Heart left ventricle (tissue), 16 donors: ENCODE measurements at places on chromosomes 16 and 17.
A peak's percentile ranks its signal among the peaks of the same experiment; 100 is the strongest.

DNA sequence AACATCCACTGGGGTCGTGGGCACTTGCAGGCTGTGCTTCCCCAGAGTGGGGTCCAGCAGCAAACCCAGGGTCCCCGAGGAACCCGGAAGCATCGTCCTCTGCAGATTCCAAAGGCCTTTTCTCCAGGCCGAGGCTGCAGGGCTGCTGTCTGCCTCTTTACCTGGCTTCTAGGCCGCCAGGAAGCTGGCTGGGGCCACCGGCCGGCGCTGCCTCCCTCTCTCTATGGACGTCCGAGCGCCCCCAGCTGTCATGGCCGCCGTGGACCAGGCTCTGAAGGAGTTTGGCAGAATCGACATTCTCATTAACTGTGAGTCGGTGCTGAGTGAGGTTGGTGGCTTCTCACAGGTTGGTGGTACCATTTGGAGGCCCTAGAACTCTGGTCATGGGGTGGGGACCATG lies 5.6 kb downstream of the DECR2 start:
- H3K27me3 ChIP-seq, result no peaks in the 10 kb centered on the region
- no peak overlapping the region for H3K4me3 ChIP-seq
- H3K4me1 ChIP-seq, result no peaks in the 10 kb centered on the region
- H3K36me3 ChIP-seq, result no peaks in the 10 kb centered on the region
- DNase-seq, result no peak

- peak overlapping the region; percentile 14 for H3K27ac ChIP-seq
- DNase-seq, result no peak
- H3K4me3 ChIP-seq, result no peak overlapping the region
- no peaks in the 10 kb centered on the region for H3K36me3 ChIP-seq
- no peaks in the 10 kb centered on the region for H3K27me3 ChIP-seq
Observed at GRCh38 chr16:54280751-54281150, 5.8 kb downstream of the IRX3 start.

DNA sequence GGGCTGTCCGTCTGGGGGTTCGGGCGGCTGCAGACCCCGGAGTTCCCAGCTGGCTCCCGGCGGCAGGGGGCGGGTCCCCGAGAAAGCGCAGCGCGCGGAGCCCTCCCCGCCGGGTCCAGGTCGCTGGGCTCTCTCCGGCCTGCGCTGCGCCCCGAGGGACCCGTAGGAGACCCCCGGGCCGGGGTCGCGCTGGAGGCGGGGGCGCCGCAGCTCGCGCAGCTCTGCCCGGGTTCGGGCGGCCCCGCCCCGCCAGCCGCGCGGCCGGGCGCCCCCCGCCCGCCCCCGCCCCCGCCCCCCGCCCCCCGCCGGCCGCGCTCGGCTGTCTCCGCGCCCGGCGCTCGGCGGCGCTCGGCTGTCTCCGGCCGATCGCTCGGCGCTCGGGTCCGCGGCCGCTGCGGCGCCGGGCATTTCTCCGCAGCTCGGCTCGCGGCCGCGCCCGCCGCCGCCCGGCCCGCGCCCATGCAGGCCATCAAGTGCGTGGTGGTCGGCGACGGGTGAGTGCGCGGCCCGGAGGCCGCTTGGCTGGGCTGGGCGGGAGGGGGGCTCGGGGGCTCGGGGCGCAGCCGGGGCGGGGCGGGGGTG lies at the start of gene RAC3:
TSS of gene RAC3 (plus strand) at position 376 of the 582 bp plus-strand sequence. CDS start at position 460, 84 bp downstream.
- DNase-seq, result no peak
- H3K36me3 ChIP-seq, result peaks cover 5% of the 10 kb centered on the region
- H3K4me1 ChIP-seq, result peaks cover 34% of the 10 kb centered on the region
- H3K27ac ChIP-seq, result no peak within 1 kb of the TSS

DNA sequence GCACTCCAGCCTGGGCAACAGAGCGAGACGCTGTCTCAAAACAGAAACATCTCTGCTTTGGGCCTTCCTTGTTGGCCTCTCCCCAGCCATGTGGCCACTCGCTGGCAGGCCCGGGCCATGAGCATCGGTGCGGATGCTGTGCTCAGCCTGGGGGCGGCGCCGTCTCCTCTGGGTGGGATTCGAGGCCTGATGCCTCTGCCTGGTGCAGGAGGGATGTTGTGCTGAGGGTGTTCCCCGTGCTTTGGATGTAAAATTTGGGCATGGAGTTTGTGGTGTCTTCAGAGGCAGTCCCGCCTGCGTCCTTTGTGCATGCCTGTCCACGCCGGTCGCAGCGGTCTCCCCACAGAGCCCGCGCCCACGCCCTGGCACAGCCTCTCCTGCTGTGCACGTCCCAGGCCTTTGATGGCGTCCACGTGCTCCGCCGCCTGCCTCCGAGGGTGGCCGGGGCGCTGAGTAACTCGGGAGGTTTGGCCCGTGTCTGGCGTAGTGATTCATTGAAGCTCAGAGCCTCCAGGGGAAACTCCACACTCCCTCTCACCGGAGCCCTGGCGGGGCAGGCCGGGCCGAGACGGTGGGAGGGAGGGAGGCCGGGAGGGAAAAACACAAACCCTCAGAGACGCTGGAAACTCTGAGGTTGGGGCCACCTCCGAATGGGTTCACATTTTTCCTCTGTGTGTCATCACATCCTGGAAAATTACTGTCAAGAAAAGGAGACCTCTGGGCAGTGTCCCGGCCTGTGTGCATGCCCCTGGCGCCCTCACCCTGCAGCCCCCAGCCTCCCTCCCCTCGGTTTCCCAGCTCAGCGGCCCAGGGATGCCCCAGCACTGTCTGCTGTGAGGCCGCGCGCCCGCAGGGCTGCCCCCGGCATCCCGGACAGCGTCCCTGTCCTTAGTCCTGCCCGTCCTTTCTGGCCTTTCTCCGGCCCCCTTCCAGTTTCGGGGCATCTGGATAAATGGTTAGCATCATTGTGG lies 19.0 kb downstream of the CENPX start:
- H3K4me3 ChIP-seq, result no peak overlapping the region
- peak; percentile 61 for DNase-seq
- H3K27ac ChIP-seq, result no peak overlapping the region

- H3K4me3 ChIP-seq, result peak overlapping the region; percentile 60
- H3K27ac ChIP-seq, result peak overlapping the region; percentile 94
- peaks cover 50% of the 10 kb centered on the region for H3K4me1 ChIP-seq
- peaks cover 2% of the 10 kb centered on the region for H3K36me3 ChIP-seq
Observed at GRCh38 chr17:57988301-57989250, 522 bp upstream of the VEZF1 start.

DNA sequence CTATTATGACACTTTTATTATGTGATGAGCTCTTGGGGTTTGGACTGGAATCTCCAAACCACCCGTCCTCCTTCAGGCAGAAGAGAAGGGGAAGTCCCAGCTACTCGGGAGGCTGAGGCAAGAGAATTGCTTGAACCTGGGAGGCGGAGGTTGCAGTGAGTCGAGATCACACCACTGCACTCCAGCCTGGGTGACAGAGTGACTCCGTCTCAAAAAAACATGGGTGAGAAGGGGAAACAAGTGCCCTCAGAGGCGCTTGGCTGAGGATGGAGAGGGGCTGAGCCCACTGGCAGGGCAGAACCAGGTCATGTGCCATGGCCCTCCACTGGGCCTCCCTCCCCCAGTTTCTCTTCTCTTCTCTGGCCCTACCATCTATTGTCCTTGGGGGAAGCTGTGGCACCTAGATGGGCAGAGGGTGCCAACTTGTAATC lies 120.9 kb upstream of the SMURF2 start:
- no peak overlapping the region for H3K27ac ChIP-seq
- peaks cover 5% of the 10 kb centered on the region for H3K36me3 ChIP-seq
- DNase-seq, result no peak
- peaks cover 13% of the 10 kb centered on the region for H3K27me3 ChIP-seq
- H3K4me1 ChIP-seq, result peaks cover 23% of the 10 kb centered on the region

DNA sequence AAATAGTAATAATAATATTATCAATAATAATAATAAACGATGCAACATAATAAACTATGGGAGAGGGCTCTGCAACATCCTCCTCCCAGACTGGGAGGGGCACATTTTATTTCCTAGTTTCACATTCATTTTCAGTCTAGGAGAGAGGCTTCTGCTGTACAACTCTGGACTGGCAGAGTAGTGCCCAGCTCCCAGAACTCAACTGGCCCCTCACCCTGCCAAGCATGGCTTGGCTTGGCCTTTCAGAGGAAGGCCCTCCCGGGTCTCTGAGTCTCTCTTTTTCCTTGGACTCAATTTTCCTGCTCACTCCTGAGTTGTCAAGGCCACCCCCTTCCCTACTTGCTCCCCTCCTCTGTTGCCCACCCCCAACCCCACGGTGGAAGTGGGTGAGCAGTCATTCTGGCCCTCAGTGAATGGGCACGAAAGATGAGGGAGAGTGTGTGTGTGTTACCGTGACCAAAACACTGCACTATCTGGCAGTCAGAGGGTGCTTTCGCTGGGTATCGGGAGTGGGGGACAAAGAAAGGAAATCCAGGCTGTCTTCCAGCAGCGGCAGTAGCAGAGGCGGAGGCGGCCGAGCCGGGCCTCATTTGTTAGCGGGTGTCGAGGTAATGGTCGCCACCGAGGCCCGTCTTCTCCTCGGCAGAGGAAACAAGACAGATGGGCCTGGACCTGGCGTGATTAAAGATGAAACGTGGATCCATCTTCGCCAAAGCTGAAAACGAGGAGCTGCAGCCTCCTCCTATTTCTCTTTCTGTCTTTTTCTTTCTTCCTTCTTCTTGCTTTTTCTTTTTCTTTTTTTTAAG lies 2.3 kb downstream of the HOXB4 start:
- peak overlapping the region; percentile 52 for H3K4me3 ChIP-seq
- H3K27ac ChIP-seq, result no peak overlapping the region
- H3K36me3 ChIP-seq, result no peaks in the 10 kb centered on the region
- no peaks in the 10 kb centered on the region for H3K4me1 ChIP-seq

GRCh38 chr16:85090181-85090580 lies 22.1 kb downstream of the CIBAR2 start:
- H3K36me3 ChIP-seq, result no peaks in the 10 kb centered on the region
- H3K4me1 ChIP-seq, result peaks cover 30% of the 10 kb centered on the region
- H3K4me3 ChIP-seq, result no peak overlapping the region
- no peak overlapping the region for H3K27ac ChIP-seq
- H3K27me3 ChIP-seq, result no peaks in the 10 kb centered on the region

- DNase-seq, result no peak
- H3K36me3 ChIP-seq, result no peaks in the 10 kb centered on the region
- H3K27me3 ChIP-seq, result no peaks in the 10 kb centered on the region
- no peaks in the 10 kb centered on the region for H3K4me1 ChIP-seq
- H3K4me3 ChIP-seq, result no peak overlapping the region
Observed at GRCh38 chr17:16878084-16878483, 93.8 kb downstream of the TNFRSF13B start.

GRCh38 chr16:11593581-11593980 lies 6.9 kb upstream of the LITAF start:
- no peaks in the 10 kb centered on the region for H3K4me1 ChIP-seq
- DNase-seq, result no peak
- no peak overlapping the region for H3K4me3 ChIP-seq
- H3K36me3 ChIP-seq, result no peaks in the 10 kb centered on the region
- no peak overlapping the region for H3K27ac ChIP-seq

GRCh38 chr17:75572713-75573539 lies 14.7 kb upstream of the MYO15B start:
- no peaks in the 10 kb centered on the region for H3K36me3 ChIP-seq
- H3K4me3 ChIP-seq, result no peak overlapping the region
- no peaks in the 10 kb centered on the region for H3K27me3 ChIP-seq
- H3K27ac ChIP-seq, result no peak overlapping the region
- no peak for DNase-seq

DNA sequence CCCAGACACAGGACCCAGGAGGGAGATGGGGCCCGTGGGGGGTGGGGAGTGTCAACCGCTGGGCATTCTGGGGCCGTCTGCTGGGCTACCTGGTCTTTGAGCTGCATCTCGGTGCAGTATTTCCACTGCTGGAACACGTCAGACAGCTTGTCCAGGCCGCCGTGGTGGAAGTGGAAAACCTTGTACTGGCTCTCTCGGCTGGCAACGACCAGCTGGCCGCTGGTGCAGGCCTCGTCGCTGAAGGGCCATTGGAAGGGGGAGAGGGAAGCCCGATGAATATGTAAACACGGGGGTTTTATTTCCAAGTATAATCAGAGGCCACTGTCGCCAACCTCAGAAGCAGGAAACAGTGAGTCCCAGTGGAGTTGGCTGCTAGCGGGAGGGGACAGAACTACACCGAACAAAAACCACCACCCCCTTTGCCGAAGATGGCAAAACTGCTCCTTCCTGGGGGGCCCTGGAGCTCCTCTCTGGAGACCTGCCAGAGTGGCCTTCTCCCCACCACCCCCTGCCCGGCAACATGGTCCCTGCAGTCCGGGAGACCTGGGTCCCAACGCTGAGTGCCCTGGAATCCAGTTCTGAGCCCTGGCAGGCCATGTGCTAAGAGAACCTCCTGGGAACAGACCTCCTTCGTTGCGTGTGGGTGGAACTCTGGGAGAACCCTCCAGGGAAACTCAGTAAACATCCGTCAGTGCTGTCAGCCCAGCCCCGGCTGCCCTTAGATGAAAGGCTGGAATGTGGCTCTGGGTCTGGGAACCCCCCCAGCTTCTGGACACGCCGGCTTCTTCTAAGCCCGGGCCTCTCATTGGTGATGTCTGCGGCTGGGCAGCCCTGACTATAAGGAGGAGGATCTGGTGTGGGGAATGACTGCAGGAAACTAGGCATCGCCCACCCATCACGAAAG lies 84.1 kb downstream of the TBC1D16 start:
- peak overlapping the region; percentile 22 for H3K27ac ChIP-seq
- H3K27me3 ChIP-seq, result no peaks in the 10 kb centered on the region
- no peak overlapping the region for H3K4me3 ChIP-seq
- peaks cover 6% of the 10 kb centered on the region for H3K4me1 ChIP-seq

DNA sequence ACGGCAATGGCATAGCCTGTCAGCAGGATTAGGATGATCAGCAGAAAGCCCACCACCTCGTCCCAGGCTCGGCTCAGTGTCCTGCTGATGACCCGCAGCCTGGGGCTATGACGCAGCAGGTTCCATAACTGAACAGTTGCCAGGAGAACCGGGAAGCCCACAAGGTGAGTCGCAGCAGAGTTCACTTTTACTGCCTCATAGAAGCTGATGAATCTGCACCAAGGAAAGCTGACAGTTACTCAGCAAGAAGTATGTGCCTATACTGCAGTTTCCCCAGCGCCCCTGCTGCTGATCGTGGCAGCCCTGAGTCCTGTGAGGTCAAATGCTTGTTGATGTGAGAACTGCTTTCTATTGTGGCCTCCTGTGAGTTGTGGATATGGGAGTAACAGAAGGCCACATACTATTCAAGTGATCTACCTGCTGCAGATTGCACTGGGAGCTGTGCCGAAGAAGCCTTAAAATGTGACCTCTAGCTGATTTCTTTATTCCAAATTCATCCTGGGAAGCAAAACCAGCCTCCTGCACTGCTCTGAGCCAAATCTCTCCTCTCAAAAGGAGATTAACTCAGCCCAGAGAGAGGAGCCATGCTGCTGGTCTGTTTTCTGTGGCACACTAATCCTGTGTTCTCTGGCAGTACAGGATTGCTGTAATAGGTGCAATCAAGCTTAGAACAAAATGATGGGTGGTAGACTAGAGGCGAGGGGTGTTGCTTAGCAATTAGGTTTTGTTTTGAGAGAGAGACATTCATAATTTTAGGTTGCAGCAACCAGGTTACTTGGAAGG lies 38.8 kb downstream of the IST1 start:
- H3K27ac ChIP-seq, result no peak overlapping the region
- H3K27me3 ChIP-seq, result no peaks in the 10 kb centered on the region
- H3K4me3 ChIP-seq, result no peak overlapping the region
- H3K4me1 ChIP-seq, result peaks cover 33% of the 10 kb centered on the region
